ENCODE measurements at places on chromosomes 2 and 18. TPM values are rescaled to one million over a fixed set of nuclear protein-coding genes. Genes with fewer than 3 reads are reported as not detected.

Gene GKN2
- total RNA-seq = not detected

Gene DNAJC5G
- not detected for total RNA-seq

Gene AQP12A
- total RNA-seq = not detected

Gene DCC
- total RNA-seq = not detected

Gene UGT1A8
- total RNA-seq = not detected

Gene LHCGR
- total RNA-seq = not detected

Gene FEV
- not detected for total RNA-seq

Gene ZSWIM2
- total RNA-seq = not detected

Gene MSH6
- 109 TPM for total RNA-seq

Gene MOCOS
- 1.2 TPM for total RNA-seq

Gene COPS7B
- total RNA-seq = 44.6 TPM

Gene PHOSPHO2
- 3.4 TPM for total RNA-seq

Gene PRKAG3
- not detected for total RNA-seq

Gene LONRF2
- 0.25 TPM for total RNA-seq

Gene LAMA3
- total RNA-seq = 0.19 TPM

Gene RTP5
- 0.12 TPM for total RNA-seq

Gene UGT1A9
- not detected for total RNA-seq

Gene POTEI
- not detected for total RNA-seq

Gene PTPRM
- 6.3 TPM for total RNA-seq

Gene PLCL1
- total RNA-seq = 3.6 TPM

Measured in activated T-cell treated with anti-CD3 and anti-CD28 coated beads, Interleukin-2, amount 50 U/mL, for 72 hours (primary cell).